NCI-H1417 treated with DMSO at 0.1 percent for 48 hours (cell line): ENCODE measurements at places on chromosomes 7 and 10.

- no peak for DNase-seq
These were observed 166.3 kb downstream of the NEURL1 start for GRCh38 chr10:103659674-103660363.

DNA sequence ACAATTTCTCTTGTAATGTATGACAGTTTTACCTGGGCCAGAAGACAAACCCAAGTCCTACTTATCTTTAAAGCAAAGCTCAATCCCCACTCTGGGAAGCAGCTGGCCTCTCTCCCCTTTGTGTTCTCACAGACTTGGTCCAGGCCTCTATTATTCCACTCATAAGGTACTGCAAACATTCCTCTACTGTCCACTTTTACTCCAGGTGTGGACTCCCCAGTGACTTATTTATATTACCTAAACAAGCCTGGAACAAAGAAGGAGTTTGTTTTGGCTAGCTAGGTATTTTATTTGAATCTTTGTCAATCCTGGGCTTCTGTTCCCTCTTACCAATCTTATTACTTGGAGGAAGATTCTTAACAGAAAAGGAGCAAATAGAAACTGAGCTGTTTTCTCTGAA is 163.5 kb downstream of the SKAP2 start:
- DNase-seq: no peak

DNA sequence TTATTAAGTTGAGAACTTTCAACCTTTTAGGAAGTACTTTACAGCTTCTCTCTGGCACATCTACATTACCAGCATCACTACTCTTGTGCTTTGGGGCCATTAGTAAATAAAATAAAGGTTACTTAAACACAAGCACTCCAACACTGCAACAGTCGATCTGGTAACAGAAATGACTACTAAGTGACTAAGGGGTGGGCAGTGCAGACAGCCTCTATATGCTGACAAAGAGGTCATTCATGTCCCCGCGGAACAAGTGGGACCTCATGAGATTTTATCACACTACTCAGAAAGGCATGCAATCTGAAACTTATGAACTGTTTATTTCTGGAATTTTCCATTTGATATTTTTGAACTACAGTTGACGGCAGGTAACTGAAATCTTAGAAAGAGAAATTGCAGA is 111.3 kb upstream of the DNAJB12 start:
- DNase-seq: no peak

GRCh38 chr7:157865351-157866165 is 528.8 kb downstream of the DNAJB6 start:
- no peak for DNase-seq

- DNase-seq: no peak
These were observed 370.3 kb upstream of the NFE2L3 start for GRCh38 chr7:25781704-25782103.

- no peak for DNase-seq
These were observed 85.9 kb downstream of the CCNY start for GRCh38 chr10:35422228-35422627.

GRCh38 chr10:12382956-12383531 is 33.7 kb downstream of the CAMK1D start:
- no peak for DNase-seq

GRCh38 chr7:132380059-132380458 is 196.2 kb downstream of the PLXNA4 start:
- DNase-seq: no peak

DNA sequence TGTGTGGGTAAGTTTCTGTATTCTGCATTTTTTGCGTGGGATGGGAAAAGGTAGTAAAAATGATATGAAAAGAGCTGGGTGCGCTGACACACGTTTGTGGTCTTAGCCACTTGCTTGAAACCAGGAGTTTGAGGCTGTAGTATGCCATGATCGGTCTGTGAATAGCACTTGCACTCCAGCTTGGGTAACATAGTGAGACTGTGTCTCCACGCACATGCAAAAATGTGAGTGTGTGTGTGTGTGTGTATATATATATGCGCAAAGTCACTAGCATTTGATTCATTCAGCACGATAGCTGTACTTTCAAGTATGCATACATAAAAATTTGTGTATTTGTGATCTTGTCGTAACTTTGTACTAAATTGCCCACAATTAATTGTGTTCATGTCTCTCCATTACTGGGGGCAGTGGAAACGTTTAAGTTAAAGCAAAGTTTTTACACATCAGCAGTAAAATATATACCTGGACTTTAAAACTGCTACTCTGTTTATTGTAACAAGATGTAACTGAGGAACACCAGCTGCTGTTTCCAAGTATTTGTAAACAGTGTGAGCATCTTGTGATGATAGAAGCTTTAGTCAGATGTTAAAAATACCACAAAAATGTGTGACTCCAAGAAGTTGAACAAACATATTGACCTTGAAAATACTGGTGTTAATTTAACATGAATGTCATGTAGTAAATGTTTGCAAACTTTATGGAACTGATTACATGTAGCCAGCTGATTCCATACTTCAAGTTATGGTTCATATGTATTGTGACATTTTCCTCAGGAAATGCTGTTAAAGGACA is 1.6 kb downstream of the ZRANB1 start:
- no peak for DNase-seq

GRCh38 chr10:43151371-43151770 is 13.1 kb downstream of the CSGALNACT2 start:
- no peak for DNase-seq

GRCh38 chr10:6643962-6644361 is 63.9 kb upstream of the PRKCQ start:
- DNase-seq: no peak

- DNase-seq: no peak
These were observed 136.2 kb downstream of the PLXDC2 start for GRCh38 chr10:19952224-19953010.

DNA sequence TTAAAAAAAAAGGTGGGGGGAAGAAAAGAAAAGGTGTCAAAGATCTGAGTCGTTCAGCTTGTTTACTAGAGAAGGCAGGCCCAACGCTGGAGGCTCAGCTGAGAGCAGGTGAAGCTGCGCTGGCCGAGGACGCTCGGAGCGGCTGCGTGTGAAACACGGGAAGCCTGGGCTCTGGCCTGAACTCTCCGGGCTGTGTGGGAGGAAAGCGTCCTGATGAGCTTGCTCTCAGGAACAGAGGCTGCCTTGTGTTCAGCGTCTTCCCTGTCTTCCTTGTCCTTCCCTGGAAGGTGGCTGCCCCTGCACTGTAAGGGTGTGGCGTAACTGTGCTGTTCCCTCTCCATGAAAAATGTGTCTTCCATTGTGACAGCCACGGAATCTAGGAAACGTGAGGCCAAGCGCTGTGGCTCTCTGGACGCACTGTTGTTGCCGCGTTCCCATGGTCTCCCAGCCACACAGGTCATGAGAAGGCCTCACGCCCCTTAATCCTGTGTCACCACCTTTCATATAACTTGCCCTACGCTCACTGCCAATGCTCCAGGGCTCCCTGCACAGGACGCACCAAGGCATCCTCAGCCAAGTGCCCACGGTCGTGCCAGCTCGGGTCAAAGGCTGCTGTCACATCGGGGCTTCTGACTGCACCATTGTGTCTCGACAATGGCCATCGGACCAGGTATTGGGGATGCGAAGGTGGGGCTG is 15.8 kb downstream of the IL15RA start:
- DNase-seq: no peak
